ENCODE measurements at places on chromosomes 6 and 20.

GRCh38 chr20:21836346-21836745, 130.9 kb downstream of the PAX1 start:
- DNase-seq: no peak

DNA sequence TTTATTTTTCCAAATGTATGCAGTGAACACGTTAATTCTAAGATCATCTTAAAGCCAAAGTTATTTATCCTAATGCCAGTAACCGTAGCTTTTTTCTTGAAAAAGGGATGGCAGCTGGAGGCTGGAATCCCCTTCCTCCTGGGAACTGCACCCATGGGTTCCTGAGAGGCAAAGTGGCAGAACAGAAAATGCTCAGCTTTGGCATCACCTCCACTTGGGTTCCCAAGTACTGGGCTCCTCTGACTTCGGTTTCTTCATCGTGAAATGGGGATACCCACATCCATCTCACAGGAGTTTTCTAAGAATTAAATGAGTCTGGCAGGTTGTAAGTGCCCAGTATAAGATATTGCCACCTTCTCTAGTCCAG, 6.2 kb upstream of the DDX43 start:
- no peak for DNase-seq

- no peak for DNase-seq
Measured at GRCh38 chr20:36115925-36116324, 38.6 kb upstream of the EPB41L1 start.

- DNase-seq: no peak
Measured at GRCh38 chr20:47464380-47465101, 37.1 kb upstream of the NCOA3 start.

DNA sequence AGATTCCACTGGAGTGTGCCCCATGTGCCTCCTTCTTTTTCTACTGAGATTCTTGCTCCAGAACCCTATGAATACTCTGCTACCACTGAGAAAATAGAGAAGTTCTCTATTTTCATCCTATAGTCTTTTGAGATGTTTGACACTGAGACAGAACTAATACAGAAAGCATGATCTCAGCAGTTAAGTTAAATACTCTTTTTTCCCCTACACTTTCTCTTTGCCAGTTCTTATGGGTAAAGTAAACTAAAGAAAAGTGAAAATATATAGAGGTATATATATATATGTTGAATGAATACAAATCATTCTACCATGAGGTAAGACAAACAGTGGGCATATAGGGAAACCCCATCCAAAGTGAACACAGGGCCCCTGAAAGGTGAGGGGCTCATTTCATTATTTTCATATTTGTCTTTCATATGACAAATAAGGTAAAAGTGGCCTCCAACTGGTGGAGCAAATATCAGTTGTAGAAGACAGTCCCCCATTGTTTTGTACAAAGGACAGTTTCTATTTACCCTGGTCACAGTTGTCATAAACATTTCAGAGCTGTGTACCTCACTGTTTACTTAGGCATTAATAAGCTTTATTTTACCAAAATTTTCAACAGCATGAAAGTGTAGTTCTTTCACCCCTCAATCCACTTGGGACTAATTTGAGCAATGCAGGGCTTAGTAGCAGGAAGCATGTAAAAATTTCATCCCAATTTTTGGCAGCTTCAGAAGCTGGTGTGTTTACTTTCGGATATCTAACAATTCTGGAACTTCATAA, 188.3 kb upstream of the MARCKS start:
- no peak for DNase-seq

GRCh38 chr6:87907521-87907920, 140.1 kb upstream of the SPACA1 start:
- DNase-seq: no peak

- no peak for DNase-seq
Measured at GRCh38 chr6:150721418-150722266, 122.0 kb downstream of the PLEKHG1 start.

DNA sequence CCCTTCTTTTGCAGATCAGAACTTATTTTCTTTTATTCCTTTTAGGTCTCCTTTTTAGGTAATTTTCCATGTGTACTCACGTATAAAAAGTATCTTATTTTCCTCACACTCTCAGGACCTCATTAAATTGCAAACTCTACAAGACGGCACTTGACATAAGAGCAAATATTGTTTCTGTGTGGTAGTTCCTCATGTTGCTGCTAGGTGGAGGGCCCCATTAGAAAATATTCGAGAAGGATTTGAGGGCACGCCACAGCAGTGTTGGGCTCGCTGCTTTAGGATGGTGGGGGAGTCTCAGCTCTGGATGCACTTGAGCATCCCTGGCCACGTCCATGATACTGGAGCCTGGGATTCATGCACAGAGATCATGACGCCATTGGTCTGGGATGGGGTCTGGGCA, 64.9 kb upstream of the ZFP64 start:
- no peak for DNase-seq

DNA sequence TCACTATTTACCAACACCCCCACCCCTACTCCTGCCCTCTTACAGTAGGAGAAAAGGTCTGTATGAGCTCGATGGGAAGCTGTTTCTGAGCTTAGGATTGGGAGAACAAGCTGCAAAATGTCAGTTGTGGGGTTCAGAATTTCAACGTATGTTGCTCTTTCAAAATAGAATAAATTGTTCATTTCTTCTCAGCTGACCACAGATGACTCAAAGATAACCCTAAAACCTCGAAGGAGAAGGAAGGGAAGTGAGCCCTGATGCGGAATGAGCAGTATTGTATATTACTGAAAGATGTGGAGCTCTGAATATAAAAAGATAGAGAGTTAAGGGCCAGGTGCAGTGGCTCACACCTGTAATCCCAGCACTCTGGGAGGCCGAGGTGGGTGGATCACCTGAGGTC, 35.9 kb upstream of the MYLIP start:
- DNase-seq: no peak

GRCh38 chr6:168400037-168400436, 40.9 kb upstream of the SMOC2 start:
- no peak for DNase-seq

- DNase-seq: no peak
Measured at GRCh38 chr6:154292855-154293519, 63.6 kb downstream of the IPCEF1 start.

- DNase-seq: no peak
Measured at GRCh38 chr20:44526129-44526528, 4.3 kb upstream of the SERINC3 start.

DNA sequence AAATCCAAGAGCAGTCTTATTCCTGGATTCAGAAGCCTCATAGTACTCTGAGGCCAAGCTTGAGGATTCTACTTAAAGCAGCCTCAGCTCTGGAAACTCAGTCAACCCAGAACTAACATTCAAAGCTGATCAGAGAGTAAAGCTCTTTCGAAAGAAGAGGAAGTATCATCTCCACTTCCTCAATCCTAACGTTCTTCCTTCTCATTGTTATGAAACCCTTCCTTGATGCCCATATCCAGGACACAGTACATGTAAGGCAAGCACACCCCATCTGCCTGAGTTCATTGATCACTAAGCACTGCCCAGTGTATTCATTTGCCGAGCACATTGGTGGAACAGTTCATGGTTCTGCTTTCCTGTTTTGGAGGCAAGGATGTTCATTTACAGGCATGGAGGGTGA, at the start of gene IPCEF1:
TSS of gene IPCEF1 (minus strand) at position 114 of the 400 bp plus-strand sequence. CDS start 90,856 bp downstream, outside the sequence.
- DNase-seq: no peak

DNA sequence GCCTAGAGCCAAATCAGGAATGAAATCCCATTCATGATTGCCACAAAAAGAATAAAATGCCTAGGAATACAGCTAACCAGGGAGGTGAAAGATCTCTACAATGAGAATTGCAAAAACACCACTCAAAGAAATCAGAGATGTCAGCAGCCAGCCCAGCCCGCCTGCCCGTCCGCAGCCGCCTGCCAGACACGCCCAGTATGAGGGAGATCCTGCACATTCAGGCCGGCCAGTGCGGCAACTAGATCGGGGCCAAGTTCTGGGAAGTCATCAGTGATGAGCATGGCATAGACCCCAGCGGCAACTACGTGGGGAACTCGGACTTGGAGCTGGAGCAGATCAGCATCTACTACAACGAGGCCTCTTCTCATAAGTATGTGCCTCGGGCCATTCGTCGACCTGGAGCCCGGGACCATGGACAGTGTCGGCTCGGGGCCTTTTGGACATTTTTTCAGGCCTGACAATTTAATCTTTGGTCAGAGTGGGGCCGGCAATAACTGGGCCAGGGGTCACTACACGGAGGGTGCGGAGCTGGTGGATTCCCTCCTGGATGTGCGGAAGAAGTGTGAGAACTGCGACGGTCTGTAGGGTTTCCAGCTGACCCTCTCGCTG, 13.4 kb downstream of the GABRR2 start:
- no peak for DNase-seq

GRCh38 chr6:54053881-54054391, 57.3 kb upstream of the MLIP start:
- no peak for DNase-seq

- DNase-seq: no peak
Measured at GRCh38 chr6:45398075-45398813, 20.5 kb upstream of the SUPT3H start.

DNA sequence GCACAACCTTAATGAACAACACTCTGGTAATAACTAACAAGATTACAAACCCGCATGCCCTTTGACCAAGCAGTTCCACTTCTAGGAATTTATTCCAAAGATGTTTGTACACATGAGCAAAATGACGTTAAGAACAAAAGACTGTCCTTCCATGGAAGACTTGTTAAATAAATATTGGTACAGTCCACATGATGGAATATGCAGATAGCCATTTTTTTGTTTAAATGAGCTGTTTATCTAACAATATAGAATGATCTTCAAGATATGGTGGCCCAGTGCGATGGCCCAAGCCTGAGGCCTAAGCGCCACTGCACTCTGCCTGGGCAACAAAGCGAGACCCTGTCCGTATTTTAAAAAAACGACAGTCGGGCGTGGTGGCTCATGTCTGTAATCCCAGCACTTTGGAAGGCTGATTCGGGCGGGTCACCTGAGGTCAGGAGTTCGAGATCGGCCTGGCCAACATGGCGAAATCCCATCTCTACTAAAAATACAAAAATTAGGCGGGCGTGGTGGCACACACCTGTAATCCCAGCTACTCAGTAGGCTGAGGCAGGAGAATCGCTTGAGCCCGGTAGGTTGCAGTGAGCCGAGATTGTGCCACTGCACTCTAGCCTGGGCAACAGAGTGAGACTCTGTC, 7.4 kb upstream of the AHCY start:
- no peak for DNase-seq

DNA sequence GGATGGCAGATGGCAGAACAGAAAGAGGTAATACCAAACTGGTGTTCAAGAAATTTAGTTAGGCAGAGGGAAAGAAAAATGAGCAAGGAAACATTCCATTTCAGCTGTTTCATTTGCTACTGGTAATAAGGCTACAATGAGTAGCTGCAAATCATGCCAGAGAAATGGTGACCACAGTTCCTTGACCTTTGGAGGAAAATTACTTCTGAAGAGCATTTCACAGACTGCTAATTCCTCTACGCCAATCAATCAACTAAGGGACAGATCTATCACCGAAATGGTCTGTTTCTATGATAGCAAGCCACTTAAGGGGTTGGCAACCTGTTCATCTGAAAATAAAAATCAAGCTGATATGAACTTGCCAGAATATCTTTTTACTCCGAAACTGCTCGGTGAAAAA, 119.5 kb downstream of the PTPRK start:
- DNase-seq: no peak

GRCh38 chr6:41072836-41073202, at the start of gene NFYA:
Gene NFYA (plus strand): TSS chr6:41072974. CDS start chr6:41079090, 6,116 bp downstream.
- DNase-seq: peak; percentile 100

- DNase-seq: no peak
Measured at GRCh38 chr20:54126806-54127655, 46.8 kb downstream of the CYP24A1 start.

DNA sequence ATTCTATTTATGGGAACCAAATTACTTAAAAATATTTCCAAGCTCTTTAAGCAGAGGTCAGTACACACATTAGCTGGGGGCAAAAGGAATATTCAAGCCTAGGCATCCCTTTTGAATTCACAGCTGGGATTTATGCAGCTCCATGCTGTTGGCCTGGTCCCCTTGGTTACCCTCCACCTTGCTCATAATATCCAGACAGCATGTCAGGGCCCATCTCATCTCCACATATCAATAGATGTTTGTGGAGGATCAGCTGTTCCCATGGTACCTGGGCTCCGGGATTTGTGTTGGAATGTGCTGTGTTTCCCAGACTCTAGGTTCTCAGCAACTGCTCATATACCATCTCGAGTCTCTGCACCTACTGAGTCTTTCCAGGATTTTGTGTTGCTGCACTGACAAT, 534.8 kb downstream of the BMP2 start:
- DNase-seq: no peak

GRCh38 chr6:149921361-149921760, 1.6 kb downstream of the RAET1G start:
- DNase-seq: no peak

DNA sequence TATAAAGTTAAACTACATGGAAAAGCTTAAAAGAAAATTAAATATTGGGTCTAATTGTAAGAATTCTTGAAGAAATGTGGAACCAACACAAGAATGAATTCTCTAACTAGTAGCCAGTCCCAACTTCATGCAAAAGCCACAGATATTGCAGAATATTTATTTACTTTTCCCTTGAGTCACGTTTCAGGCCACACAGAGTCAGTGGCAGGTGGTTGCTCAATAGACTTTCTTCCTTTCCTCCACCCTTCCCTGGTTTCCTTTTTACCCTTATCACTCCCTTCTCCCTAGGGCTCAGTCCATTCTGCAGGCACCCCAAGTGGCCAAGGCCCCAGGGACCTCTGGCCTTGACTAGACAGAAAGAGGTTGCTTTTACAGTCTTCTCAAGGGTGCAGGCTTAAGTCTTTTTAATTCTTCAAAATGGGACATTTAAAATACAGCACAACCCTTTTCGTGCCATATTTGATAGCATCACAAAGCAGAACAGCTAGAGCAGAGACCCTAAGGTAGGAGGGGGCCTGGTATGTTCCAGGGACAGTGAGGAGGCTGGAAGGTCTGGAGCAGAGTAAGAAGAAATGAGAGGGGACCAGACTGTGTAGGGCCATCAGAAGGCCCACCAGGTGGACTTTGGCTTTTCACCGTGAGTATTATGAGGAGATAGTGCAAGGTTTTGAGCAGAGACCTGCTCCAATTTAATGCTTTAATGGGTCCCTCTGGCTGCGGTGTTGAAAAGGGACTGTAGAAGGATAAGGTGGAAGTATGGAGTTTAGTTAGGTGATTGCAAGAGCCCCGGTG, 65.0 kb downstream of the HDDC2 start:
- no peak for DNase-seq

DNA sequence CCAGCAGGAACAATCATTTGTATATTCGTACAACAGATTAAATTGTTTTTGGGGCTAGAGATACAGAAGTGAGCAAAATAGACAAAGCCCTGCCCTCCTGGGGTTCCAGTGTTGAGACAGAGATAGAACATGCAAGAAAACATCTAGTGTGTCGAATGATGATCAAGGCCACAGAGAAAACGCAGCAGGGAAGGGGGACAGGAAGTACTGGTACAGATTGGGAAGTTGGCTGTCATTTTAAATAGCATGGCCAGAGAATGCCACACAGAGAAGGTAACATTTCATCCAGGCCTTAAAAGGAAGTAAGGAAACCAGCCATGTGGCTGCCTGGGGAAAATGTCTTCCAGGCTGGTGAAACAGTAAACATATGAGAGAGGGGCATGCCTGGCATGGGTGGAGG, 202.6 kb upstream of the MYLIP start:
- no peak for DNase-seq

GRCh38 chr6:54698974-54699373, 147.6 kb upstream of the FAM83B start:
- no peak for DNase-seq

GRCh38 chr6:113876695-113877094, 19.6 kb downstream of the MARCKS start:
- no peak for DNase-seq

- DNase-seq: no peak
Measured at GRCh38 chr6:24032896-24033688, 92.9 kb upstream of the NRSN1 start.

GRCh38 chr20:9741996-9742395, 96.9 kb downstream of the PAK5 start:
- DNase-seq: no peak
